ENCODE measurements at places on chromosomes 1 and 21.

- DNase-seq: no peak
These were observed 324.8 kb downstream of the RWDD3 start for GRCh38 chr1:95558791-95559190.

GRCh38 chr1:61174060-61174795 is 91.9 kb downstream of the NFIA start:
- DNase-seq: no peak

DNA sequence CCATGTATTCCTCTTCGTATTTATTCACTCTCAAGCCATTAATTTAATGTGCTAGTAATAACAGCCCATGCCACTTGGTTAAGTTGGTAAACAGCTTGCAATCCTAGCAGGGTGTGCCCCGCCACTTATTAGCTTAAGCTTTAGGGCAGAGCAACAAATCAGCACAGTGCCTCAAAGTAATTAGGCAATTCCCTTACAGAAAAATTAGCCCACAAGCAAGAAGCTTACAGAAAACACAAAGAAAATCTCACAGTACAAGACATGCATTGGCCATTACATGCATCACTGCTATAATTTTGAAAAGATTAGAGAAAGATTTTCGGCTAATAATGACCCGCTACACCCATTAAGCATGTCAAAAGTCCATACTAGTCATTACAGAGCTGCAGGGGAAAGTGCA is 47.6 kb downstream of the TGFB2 start:
- DNase-seq: no peak

GRCh38 chr1:44676484-44677200 is 2.1 kb downstream of the ARMH1 start:
- no peak for DNase-seq
